Renal cortex interstitium (tissue), 15 donors: ENCODE measurements at places on chromosomes 4 and X.

DNA sequence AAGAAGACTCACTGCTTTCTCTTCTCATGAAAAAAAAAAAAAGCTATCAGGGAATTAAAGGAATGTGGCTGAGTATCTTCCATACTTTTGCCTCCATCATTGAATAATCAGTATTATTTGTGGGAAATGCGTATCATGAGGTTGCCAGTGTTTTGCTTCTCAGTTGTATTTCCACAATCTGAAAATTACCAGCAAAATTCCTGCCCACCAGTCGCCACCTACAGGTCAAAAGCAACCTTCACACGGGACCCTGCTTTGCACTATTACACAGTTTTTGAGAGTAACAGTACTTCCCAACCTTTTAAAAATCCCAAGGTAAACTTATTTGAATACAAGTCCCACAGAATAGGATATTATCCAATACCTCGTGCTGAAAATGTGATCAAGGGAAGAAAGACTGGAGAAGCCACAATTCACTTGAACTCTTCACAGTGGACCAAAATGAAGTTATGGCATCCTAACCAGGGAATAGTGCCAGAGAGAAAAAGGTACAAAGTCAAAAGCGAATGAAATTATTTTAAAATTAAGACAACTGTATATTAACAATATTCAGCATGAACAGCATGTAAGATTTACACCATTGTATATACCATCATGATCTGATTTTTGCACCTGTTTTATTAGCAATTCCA, 30.4 kb downstream of the PGRMC1 start:
- DNase-seq: no peak

GRCh38 chrX:130118441-130119311, 8.4 kb upstream of the ELF4 start:
- no peak for DNase-seq

- DNase-seq: no peak
Observed at GRCh38 chrX:119419146-119419545, 20.0 kb downstream of the SLC25A43 start.

GRCh38 chrX:19862634-19863211, 24.7 kb downstream of the SH3KBP1 start:
- no peak for DNase-seq

- DNase-seq: no peak
Observed at GRCh38 chr4:145884775-145885174, 53.8 kb downstream of the ZNF827 start.
